ENCODE measurements at places on chromosomes 6 and 20. TPM values are rescaled to one million over a fixed set of nuclear protein-coding genes. Genes with fewer than 3 reads are reported as not detected.

Gene AVP
- not detected for total RNA-seq

Gene ARID1B
- 85.1 TPM for total RNA-seq

Gene NUDT3
- 22.1 TPM for total RNA-seq

Gene SYNGAP1
- 5.4 TPM for total RNA-seq

Gene BNIP5
- 0.33 TPM for total RNA-seq

DNA sequence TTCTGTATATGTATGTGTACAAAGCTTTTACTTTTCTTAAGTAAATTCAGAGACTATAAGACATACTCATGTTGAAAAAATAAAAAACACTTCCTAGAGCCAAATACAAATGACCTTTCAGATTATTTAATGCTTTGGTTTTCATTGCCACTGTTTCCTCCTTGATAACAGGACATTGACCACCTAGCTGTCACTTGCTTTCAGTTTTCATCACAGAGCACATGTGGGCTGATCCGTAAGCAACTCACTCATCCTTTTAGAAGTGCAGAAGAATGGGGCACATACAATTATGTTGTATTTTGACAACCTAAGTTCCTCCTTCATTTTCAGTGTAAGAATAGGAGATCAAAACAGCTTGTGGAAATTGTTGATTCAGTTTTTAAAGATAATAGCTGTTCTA is 6.2 kb downstream of the ZBTB2 start:
- H3K27ac ChIP-seq = no peak overlapping the region
- H3K4me3 ChIP-seq = no peak overlapping the region
- no peaks in the 10 kb centered on the region for H3K27me3 ChIP-seq
- no peaks in the 10 kb centered on the region for H3K36me3 ChIP-seq

- no peaks in the 10 kb centered on the region for H3K4me1 ChIP-seq
- H3K36me3 ChIP-seq = no peaks in the 10 kb centered on the region
- H3K4me3 ChIP-seq = no peak overlapping the region
- no peak for DNase-seq
- no peak overlapping the region for H3K27ac ChIP-seq
- no peaks in the 10 kb centered on the region for H3K27me3 ChIP-seq
Observed at GRCh38 chr6:109491207-109491938, 8.4 kb upstream of the ZBTB24 start.

All from body of pancreas (tissue), 4 donors.